ENCODE measurements at places on chromosomes 11 and 22.

- DNase-seq = no peak
Observed at GRCh38 chr11:131109257-131109656, 193.0 kb upstream of the SNX19 start.

DNA sequence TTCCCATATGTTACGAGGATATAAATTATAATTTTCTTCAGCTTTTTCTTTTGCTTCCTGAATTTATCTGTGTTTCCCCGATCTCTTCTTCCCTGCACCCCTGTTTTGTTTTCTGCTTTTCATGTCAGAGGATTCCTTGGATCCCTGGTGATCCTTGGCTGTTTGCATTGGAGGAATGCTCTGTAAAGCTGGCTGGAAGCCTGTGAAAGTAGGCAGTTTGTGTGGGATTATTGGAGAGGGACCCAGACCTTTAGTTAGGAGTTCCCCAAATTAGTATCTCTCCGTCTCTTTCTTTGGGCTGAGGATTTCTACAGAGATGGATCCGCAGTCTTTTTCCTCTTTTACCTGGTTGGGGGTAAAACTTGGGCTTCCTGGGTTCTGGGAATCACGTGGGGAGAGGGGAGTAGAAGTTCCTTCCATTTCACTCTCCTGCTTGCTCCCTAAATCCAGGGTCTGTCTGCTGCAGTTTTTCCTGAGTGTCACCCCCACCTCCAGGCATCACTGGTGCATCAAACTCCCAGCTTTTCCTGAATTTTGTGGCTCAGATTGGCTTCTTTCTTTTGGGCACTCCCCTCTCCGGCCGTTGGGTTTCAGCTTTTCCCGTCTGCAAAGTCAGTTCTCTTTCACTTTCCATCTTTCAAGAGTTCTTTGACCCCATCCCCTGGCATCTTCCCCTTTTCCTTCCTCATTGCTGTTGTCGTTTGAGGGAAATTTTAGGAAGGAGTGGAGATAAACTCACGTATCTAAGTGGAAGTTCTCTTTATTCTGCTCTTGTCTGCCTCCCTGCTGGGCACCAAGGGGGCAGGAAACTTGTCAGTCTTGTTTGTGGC is 79.1 kb upstream of the ALX4 start:
- DNase-seq = peak; percentile 62

- peak; percentile 2 for DNase-seq
Observed at GRCh38 chr11:62974848-62975522, 9.8 kb downstream of the SLC22A6 start.

- no peak for DNase-seq
Observed at GRCh38 chr22:29388759-29389090, 355 bp upstream of the AP1B1 start.

DNA sequence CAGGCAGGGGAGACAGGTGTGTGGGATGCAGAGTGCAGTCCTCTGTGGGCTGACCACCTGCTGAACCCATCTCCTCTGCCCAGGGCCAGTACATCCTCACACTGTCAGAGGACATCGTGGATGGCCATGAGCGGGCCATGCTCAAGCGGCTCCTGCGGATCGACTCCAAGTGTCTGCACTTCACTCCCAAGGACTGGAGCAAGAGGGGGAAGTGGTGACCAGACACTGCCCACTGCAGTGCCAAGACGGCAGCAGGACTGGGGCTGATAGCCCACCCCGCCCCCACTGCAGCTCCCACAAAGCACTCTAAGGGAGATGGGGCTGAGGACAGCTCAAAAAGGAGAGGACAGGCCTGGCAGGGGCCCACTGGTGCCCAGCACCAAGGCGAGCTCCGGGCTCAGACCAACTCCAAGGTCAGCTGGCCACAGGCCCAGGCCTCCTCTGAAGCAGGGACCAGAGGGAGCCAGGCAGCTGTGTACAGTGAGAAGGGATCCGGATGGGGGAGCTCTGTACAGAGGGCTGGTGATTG is 1.6 kb downstream of the RNASEH2C start:
- DNase-seq = no peak

DNA sequence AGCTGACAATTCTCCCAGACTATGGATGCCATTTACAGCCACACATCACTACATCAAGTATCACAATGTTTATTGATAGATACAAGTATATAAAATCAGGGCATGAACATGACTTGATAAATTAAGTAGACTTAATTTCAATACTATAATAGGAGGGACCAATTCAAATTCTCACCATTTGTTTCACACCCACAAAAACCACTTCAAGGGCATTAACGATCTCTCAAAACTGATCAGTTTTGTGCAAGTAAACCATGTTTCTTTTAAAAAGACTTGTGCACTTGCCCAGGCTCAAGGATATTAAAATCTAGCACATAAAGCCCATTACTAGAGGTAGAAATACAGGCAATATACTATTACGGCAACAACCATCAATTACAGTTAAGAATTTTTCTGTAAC is 11.7 kb downstream of the EIF4G2 start:
- no peak for DNase-seq

- no peak for DNase-seq
Observed at GRCh38 chr22:32204856-32205722, at the start of gene RFPL2. Gene RFPL2, minus strand, starts transcription at chr22:32205073. Its CDS starts 2,622 bp downstream, at chr22:32202451.

DNA sequence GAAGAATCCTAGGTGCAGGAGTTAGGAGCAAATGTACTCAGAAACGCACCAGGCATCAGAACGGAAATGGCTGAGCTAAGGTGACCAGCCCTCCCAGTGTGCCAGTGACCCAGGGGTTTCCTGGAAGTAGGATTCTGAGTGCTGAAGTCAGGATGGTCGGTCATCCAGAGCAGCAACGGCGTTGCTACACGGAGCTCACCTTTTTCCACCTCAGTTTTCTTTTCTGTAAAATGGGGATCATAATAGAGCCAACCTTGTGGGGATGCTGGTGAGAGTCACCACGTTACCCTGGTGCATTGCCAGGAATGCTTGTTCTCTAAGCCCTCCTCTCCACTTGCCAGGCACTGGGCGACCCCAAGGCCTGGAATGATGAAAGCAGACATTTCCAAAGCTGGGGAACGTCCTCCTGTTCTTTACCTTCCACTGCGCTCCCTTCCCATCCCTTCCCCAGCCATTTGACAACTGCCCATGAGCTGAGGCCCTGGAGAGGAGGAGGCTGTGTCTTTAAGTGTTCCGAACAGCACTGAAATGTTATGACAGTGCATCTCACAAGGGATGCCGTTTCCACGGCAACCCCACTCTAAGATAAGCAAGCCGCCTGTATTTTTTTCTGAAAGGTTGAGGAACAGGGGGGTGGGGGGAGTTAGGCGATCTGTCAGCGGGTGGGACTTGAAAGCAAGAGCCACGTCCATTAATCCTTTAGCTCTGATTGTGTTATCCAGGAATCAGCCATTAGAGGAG is 66.8 kb downstream of the TSPAN18 start:
- DNase-seq = no peak

DNA sequence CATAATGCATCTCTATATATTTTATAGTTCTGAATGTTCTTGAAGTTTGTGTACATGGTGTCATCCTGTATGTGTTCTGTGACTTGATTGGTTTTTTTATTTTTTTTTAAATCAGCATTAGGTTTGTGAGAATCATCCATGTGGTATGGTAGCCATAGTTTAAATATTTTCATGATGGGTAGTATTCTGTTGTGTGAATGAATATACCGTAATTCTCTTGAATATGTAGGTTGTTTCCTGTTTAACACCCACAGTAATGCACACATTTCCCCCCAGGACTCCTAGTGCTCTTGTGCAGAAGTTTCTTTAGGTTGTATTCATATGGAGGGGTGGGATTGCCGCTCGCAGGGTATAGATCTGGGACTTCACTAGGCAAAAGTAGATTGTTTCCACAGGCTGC is 2.0 kb downstream of the PACS1 start:
- no peak for DNase-seq

DNA sequence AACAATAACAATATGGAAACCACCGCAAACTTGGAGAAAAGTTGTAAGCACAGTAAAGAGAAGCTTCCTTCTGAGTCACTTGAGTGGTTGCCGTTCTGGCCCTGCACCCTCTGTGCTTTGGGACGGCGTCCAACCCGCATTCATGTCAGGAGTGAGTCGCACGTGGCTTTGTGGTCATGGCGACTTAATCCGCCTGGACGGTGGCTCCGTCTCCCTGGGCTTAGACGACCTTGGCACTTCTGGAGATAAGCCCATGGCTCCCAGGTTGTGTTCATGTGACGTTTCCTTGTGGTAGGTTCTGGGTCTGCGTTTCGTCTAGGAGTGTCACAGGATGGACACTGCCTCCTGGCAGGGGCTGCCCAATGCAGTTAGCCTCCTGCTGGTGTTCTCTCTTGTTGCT is 40.5 kb downstream of the TPCN2 start:
- no peak for DNase-seq

DNA sequence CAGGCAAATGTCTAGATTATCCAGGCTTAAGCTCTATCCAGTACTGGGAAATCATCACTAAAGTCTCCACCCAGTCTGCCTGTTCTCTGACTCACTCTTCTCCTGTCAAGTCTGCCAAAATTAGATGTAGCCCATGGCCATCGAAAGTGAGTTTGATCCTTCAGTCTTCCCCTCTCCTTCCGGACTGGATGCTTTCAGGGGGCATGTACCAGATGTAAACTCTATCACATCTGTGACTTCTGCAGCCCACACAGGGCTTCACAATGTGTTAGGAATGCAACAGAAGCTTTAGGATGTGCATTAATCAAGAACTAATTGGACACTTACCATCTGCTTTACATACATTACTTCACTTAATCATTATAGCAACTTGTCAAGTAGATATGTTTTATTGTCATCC is 12.3 kb downstream of the ME3 start:
- no peak for DNase-seq

DNA sequence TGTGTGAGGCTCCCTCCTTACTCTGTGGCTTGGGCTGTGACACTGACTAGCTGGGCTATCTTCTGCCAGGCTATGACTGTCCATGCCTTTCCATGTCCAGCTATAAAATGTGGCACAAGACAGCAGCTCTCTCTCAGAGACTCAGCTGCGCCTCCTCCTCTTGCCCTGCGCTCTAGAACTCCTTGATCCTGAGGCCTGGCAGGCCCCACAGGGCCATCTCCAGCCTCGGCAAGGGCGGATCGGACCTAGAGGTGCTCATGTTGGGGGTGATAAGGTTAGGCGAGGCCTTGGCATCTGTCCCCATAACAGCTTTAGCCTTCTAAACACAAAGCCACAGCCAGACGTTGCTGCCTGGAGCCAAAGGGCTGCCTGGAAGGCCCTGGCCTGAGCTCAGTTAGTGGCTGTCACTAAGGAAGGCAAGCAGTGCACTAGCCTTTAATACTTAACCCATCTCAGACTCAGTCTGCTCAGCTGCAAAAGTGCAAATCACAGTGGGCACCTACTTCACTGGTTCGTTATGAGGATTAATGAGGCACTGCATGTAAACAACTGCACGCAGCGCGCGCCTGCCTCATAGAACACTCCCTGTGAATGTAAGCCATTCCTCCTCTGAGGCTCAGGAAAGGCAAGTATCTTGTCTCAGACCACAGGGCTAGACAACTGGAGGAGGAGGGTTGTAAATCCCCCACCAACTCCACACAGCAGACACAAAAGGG is 1.2 kb downstream of the GUCD1 start:
- no peak for DNase-seq

DNA sequence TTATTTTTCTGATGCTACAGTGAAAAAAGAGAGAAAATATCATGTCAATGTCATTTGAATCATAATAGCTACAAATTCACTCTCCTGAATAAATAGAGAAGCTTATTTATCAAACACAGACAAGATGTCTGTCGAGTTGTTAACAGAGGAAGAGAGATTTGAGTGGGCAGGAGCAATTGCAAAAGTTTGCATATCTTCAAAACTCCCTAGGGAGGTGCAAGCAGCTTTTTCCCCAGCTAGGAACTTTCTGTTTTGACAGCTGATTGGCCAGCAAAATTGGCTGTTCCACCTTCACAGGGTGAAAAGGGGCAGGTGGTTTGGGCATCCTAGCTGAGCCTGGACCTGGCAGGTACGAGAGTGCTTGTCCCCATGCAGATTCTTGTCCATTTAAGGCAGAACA is 98.2 kb downstream of the NTM start:
- DNase-seq = no peak

DNA sequence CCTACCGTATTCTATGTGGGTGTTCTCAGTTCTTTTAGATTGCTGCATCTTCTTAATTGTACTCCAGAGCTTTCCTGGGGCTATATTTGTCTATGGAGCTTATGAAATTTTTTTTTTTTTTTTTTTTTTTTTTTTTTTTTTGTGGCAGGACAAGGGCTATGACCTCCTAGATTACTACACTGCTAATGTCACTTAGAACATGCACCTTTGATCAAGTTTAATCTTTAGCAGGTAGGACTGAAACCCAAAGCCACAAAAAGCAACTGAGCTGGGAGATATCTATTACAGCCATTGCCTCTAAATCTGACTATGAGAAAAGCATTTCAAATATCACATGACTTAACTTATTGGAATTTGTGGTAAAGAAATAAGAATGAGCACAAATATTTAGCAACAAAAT is 21.7 kb upstream of the ABTB2 start:
- no peak for DNase-seq

DNA sequence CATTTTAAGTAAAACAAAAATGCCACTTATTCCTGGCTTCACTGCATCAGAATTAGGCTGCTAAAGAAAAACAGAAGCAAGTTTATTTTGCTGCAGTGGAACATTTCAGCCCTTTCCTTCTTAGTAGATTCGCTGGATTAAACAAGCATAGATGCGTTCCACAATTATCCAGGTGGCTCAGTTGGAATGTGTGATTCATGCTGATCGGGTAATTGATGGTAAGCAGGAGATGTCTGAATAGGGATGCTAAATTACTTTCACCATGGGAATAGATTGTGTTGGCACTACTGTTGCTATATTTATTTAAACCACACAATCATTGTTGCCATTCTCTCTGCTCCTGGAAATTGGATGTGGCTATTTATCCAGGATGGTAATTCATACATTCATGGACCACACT is 440.1 kb upstream of the DDI1 start:
- no peak for DNase-seq

- DNase-seq = no peak
Observed at GRCh38 chr11:93063086-93063485, 93.6 kb downstream of the MTNR1B start.

DNA sequence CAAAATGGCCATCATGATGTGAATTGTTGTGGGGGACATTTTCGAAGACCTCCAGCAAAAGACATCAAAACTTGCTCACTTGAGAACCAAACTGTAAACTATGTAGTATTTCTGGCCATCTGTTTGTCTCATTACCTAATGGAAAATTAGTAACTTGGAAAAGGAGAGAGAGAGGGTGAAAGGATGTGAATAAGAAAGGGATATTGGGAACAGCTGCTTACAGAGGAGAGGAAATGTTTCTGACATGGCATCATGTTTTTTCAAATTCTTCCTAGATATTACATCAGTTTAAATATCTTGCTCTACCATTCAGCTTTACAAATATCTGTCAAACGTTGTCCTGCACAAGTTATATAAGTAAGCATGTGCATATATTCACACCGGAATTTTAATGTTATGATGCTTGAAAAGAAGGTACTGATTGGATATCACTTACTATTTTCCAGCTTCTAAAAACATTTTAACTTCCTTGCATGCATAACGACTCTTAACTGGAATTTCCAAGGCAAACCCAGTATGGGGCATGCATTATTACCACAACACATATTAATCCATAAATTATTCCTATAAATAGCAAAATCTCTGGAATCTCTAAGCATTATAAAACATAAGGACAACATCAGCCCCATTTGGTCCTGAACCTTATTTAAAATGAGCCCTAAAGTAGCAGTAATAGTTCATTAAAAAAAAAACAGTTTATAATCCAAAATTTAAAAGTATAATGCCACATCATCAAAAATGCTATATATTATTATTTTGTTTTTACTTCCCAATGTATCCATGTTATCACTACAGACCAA is 20.0 kb downstream of the GUCY1A2 start:
- DNase-seq = no peak

GRCh38 chr11:1290052-1291040 is 19.1 kb downstream of the TOLLIP start:
- DNase-seq = no peak

- DNase-seq = peak; percentile 44
Observed at GRCh38 chr11:121521145-121522042, 68.6 kb upstream of the SORL1-AS1 start.
